ENCODE measurements at places on chromosomes 7 and 10.
A peak's percentile ranks its signal among the peaks of the same experiment; 100 is the strongest.

DNA sequence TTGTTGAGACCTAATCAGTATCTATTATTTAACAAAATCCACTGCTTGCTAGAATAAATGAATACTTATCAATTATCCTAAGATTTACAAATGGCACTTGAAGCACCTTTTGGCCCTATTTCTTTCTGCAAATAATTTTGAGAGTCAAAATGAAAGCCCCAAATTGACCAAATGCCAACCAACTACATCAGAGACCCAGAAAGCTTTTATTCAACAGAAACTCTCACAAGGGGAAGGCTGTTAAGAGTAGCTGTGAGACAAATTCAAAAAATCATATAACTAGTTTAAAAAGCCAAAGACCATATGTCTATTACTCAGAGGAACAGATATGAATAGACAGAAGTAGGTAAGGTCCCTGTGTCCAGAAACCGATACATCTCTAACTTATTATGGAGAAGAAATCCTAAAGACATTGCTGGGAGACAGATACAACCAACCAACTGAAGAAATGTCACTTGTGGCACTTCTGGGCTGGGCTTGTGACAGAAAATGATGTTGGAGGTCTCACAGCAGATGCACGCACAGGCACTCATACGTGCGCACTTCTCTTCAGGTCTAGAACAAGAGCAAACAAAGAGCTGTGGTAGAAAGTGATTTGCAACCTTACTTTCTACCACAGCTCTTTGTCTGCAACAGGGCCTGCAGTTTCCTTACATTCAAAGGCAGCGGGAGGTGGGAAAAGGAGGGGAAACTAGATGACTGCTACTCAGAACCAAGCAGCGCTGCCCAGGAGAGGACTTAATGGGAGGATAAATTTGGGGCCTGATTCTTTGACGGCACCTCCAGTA lies 58.6 kb upstream of the KCNIP2 start:
- no peak for DNase-seq
- peaks cover 7% of the 10 kb centered on the region for H3K36me3 ChIP-seq
- no peak overlapping the region for H3K27ac ChIP-seq

GRCh38 chr7:143288836-143289235 lies 685 bp downstream of the CASP2 start:
- H3K27ac ChIP-seq, result peak overlapping the region; percentile 85
- H3K4me1 ChIP-seq, result peaks cover 61% of the 10 kb centered on the region
- no peak for DNase-seq
- H3K36me3 ChIP-seq, result peaks cover 36% of the 10 kb centered on the region
- no peaks in the 10 kb centered on the region for H3K27me3 ChIP-seq
- H3K4me3 ChIP-seq, result peak overlapping the region; percentile 94

DNA sequence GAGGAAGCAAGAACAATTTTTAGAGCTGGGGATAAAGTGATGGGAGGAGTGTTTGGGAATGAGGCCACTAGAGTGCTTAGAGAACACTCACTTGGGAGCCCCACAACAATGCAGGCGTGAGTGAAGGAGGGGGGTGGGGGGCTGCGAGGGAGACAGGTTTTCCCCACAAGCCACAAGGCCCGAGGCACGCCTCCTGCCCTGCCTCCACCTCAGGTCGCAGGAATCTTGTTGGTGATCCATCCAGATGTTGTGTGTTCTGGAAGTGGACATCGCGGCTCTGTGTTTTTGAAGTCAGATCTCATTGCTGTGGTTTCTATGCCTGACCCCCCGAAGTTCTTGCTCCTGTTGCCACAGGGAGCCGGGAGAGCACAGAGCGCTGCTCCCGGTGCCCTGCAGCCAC lies 178.0 kb upstream of the BMPER start:
- H3K4me1 ChIP-seq, result no peaks in the 10 kb centered on the region
- H3K36me3 ChIP-seq, result no peaks in the 10 kb centered on the region
- H3K4me3 ChIP-seq, result no peak overlapping the region
- H3K27me3 ChIP-seq, result no peaks in the 10 kb centered on the region
- H3K27ac ChIP-seq, result no peak overlapping the region
- DNase-seq, result no peak

- peaks cover 2% of the 10 kb centered on the region for H3K36me3 ChIP-seq
- H3K27ac ChIP-seq, result peak overlapping the region; percentile 97
- DNase-seq, result no peak
- peaks cover 4% of the 10 kb centered on the region for H3K27me3 ChIP-seq
- peaks cover 35% of the 10 kb centered on the region for H3K4me1 ChIP-seq
Observed at GRCh38 chr7:94003446-94004023, 620 bp downstream of the BET1 start.

DNA sequence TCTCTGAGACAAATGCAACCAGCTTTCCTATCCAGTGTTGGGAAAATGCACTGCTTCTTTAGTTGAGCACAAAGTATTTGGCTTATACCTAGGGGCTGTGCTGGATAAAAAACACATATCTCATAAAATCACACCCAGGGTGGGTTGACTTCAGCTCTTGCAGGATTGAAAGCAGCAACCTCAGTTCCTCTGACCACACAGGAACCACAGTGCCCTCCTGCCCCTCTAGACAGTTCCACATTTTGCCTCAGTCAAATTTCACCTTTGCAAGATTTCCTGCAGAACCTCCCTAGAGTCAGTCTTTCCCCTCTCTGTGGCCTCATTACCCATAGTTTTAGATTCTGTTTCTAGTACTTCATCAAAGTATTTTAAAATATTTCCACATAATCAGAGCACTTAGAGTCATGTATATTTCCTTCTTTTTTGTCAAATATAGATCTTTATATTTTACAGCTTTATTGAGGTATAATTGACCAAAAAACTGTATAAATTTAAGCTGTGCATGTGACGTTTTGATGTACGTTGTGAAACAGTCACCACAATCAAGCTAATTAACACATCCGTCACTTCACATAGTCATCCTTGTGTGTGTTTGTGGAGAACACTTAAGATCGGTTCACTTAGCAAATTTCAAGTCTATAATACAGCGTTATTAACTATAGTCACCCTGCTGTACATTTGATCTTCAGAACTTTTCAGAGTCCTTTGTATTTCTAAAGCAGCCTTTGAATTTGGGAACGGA lies 37.0 kb upstream of the EGR2 start:
- peak overlapping the region; percentile 92 for H3K27ac ChIP-seq
- H3K36me3 ChIP-seq, result peaks cover 5% of the 10 kb centered on the region
- peaks cover 63% of the 10 kb centered on the region for H3K4me1 ChIP-seq
- peak overlapping the region; percentile 58 for H3K4me3 ChIP-seq
- peaks cover 5% of the 10 kb centered on the region for H3K27me3 ChIP-seq

All from activated T-helper 1 cell treated with anti-CD3 and anti-CD28 coated beads, Interleukin-12 subunit alpha, Interleukin-12 subunit beta, Interleukin-2, Interleukin-4 antibody, amounts not matched to agents 30 ng/mL and 10 ng/mL and 1 ng/mL, durations not matched to agents 14 hours and 24 hours and 36 hours (primary cell).